Uterus (tissue), 4 donors: ENCODE measurements at places on chromosomes 1 and 21.

- DNase-seq = no peak
Observed at GRCh38 chr1:226964611-226965486, 24.8 kb downstream of the COQ8A start.

DNA sequence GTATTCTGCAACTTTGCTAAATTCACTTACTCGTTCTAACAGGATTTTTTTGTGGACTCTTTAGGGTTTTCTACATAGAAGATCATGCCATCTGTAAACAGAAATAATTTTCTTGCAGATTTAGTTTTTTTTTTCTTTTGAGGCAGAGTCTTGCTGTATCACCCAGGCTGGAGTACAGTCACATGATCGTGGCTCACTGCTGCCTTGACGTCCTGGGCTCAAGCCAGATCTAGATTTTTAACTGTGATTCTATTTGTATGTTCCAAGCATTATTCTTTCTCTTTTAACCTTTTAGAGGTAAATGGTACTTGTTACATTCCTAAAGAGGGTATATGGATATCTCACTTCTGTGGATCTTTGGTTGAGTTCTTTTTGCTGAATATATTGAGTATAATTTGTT lies 18.6 kb downstream of the FABP3 start:
- DNase-seq = no peak

DNA sequence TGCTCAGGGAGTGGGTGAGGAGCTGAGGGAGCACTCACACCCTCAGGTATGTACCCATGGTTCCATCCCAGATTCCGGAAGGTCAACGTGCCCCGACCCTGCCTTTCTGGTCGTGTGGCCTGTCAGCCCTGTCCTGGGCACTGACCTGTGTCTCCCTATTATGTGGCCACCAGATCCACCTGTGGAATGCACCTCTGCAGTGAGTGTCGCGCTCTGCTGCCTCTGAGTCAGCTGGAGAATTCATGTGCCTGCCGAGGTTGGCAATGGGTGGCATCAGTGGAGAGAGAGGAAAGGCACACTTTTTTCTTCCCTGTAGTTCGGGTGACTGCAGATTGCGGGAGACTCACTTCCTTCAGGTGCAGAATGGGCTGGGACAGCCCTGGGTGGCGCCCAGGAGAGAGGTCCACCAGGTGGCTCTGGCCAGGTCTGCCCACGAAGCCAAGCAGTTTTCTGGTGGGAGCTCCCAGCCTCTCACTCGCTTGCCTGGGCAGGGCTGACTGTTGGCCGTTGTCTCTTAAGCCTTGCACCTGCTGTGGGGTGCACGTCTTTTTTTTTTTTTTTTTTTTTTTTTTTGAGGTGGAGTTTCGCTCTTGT lies 176.1 kb upstream of the TMEM51 start:
- no peak for DNase-seq

GRCh38 chr1:76944942-76945341 lies 77.7 kb downstream of the ST6GALNAC5 start:
- DNase-seq = no peak

- DNase-seq = no peak
Observed at GRCh38 chr1:100320311-100321099, 31.8 kb upstream of the CDC14A start.

- DNase-seq = no peak
Observed at GRCh38 chr1:205066141-205066818, 18.0 kb downstream of the TMEM81 start.

DNA sequence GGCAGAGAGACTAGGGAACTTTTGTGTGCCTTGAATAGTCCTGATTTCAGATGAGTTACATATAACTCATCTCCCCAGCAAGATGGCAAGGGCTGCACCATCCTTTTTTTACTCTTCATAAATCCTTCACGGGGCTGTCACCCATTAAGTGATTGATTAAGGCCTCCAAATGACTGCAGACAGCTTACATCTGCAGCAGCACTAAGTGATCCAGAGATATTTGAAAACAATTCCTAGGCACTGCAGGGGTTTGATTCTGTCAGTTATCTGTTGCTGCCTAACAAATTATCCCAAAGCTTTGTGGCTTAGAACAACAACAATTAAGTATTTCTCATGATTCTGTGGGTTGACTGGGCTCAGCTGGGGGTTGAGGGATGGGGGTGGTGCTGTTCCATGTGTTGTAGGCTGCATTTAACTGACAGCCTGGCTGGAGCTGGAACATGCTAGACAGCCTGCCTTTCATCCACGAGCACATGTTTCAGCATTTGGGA lies 19.3 kb downstream of the TEX38 start:
- no peak for DNase-seq

GRCh38 chr21:44511219-44511937 lies 28.6 kb downstream of the KRTAP10-1 start:
- no peak for DNase-seq

GRCh38 chr1:245213066-245213831 lies 58.5 kb downstream of the KIF26B start:
- DNase-seq = no peak

- no peak for DNase-seq
Observed at GRCh38 chr1:200224315-200224714, 185.5 kb downstream of the ZNF281 start.

DNA sequence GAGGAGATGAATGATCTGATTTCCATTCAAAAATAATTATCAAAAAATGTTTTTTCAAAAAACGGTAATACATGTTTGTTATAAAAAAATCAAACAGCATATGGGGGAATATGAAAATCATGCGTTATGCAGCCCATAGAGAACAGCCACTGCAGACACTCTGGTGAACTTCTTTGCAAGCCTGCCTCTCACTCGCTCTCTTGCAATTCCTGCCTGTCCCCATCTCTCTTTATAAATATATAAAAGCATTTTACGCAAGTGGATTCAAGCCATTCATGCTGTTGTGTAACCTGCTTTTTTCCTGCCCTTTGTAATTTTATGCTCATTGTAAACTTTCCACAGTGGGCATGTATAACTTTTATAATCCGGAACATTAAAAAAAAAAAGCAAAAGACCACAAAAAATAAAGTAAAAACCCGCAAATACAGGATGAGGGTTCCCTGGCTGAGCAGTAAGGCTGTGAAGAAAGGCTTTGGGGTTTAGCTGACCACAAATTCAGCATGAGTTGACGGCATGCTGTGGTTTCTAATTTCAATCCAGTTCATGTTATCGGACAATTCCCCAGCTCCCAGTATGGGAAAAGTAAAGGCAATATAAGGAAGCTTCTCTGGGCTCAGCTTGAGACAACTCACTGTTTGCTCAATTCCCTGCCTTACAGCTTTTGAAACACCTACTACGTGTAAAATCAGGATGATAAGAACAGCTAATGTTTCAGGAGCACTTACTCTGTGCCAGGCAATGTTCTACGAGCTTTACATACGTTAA lies 52.8 kb upstream of the ZBTB40 start:
- DNase-seq = no peak

- no peak for DNase-seq
Observed at GRCh38 chr1:11026052-11026451, 13.6 kb downstream of the TARDBP start.

DNA sequence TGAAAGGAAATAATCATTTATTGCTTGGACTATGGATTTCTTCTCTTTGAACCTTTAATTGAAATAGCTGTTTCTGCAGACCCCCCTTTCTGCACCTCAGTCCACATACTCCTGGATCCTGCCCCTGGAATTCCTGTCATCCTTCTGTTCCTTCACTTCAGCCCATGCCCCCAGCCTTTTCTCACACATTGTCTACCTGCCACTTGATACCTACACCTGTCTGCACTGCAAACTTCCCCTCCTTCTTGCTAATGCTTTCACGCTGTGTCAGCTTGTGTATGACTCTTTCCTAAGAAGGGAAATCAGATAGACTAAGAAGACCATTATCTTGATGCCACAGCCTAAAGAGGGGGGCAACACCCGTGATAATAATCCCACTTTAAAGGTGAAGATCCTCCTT lies 80.3 kb upstream of the EXO1 start:
- no peak for DNase-seq

DNA sequence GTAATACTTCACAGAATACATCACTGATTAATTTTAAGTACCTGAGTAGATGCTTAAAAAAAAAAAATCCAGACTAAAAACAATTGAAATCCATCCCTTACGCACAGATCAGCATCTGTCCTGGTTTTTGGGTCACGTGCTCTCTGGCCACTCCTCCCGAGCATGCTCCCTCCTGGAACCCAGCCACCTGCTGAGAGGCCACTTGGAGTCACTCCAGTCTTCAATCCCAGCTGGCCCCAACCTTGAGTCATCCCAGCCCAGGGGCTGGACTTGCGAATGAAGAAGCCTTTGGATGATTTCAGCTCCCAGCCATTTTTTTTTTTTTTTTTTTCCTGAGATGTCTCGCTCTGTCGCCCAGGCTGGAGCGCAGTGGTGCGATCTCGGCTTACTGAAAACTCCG lies 8.9 kb downstream of the MAP1LC3C start:
- peak; percentile 90 for DNase-seq

- DNase-seq = no peak
Observed at GRCh38 chr1:245677461-245678240, 522.9 kb downstream of the KIF26B start.

DNA sequence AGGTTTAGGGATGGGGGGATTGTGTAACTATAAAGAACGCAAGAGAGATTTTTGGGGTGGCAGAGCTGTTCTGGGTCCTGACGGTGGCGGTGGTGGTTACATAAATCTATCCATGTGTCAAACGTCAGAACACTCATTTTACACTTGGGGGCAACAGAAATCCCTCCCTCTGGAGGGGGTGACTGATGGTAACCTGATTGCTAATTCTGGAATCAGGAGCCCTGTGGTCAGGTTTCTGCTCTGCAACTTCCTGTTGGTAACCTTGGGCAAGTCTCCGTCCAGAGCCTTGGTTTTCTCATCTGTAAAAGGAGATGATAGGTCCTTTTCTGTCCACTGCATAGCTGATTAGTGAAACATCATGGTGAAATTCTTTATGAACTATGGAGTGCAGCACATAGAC lies 40.9 kb downstream of the ALPL start:
- DNase-seq = no peak

GRCh38 chr1:44870096-44870495 lies 27.0 kb upstream of the PTCH2 start:
- no peak for DNase-seq

DNA sequence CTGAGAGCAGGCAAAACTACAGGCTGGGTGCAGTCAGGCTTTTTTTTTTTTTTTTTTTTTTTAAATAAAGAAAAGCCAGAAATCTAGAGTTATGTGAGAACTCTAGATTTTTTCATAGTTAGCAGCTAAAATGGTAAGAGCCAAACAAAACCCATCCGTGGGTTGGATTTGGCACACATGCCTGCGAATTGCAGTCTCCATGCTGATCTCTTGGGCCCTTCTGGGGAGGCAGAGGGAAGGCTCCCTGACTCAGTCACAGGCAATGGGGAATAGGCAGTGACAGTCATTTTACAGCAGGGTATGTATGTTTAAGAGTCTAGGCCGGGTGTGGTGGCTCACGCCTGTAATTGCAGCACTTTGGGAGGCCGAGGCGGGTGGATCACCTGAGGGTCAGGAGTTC lies 2.6 kb downstream of the TXLNA start:
- no peak for DNase-seq

DNA sequence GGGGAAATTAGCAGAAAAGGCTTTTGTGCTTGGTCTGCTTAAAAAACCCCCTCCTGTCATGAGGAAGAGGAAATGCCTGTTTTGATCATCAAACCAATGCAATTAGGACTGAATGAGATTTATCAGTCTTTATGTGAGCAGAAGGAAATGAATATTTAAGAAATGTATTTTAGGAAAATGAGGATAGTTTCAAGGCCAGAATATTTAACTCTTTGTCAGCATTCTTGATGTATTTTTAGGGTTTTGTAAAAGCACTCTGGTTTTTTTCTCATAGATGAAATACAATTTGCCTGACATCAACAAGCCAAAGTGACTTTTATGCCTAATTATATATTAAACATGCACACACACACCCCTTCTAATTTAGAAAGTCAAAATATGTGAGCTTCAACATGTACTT lies 213.8 kb downstream of the GRIK1 start:
- DNase-seq = no peak

GRCh38 chr1:245953876-245954660 lies 553.0 kb downstream of the SMYD3 start:
- DNase-seq = no peak

- DNase-seq = no peak
Observed at GRCh38 chr1:36708587-36708986, 225.9 kb upstream of the CSF3R start.

DNA sequence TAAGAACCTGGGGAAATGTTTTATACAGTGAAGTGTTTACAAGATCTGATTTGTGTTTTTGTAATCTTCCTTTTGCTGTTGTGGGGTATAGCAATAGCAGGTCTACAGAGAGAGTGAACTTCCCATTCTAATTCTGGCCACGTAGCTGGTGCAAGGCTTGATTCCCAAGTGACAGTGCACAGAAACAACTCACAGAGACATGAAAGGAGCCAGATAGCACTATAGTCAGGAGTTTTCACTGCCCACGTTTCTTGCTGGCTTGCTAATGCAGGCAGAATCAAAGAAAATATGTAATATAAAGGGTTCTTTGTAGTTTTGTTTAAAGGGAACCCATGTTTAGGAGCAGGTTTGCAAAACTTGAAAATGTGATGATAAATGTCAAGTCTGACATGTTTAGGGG lies 170.9 kb upstream of the IVNS1ABP start:
- DNase-seq = no peak

DNA sequence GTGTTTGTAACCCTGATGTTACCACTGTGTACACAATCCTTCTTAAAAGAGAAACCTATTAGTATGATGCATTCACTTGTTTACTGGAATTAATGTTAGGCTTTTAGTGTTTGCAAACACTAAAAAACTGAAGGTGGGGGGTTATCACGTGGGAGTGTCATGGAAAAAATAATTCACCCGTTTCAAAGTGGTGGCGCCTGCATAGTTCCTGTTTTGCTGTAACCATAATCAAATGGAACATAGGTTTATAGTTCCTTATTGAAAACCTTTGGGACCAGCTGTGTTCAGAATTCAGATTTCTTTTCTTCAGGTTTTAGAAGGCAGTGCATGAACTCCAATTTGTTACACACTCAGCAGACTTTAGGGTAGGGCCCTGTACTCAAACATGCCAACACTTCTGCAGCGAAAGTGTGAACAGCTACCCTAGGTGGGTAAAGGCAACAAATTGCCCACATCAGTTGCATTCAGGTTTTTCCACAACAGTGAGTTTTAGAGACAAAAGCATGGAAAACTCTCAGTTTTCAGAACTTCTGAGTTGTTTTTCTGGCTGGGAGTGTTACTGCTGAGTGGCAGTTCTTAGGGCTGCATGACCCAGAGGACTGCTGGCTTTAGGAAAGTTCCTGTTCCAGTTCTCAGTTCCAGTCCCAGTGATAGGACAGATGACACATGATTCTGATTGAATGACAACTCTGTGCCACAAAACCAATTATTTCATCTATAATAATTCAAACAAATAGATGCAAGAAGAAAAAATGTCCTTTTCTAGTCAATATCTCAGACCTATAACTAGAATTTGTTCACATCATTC lies 29.1 kb upstream of the IVNS1ABP start:
- no peak for DNase-seq
